Adrenal gland (tissue), 19 donors: ENCODE measurements at places on chromosomes 6 and 20. TPM values are rescaled to one million over a fixed set of nuclear protein-coding genes. Genes with fewer than 3 reads are reported as not detected.

DNA sequence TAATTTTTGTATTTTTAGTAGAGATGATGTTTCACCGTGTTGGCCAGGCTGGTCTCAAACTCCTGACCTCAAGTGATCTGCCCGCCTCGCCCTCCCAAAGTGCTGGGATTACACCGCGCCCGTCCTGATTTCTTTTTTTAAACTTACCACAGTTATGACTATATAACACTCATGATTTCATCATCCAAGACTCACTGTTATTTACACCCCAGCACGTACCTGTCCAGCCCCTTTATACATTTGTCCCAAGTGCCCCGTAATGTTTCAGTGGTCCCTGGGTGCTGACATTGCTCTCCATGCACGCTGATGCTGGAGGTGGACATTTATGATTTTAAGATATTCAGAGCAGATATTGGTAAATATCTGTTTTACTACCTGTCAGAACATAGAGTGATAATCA, 219.9 kb upstream of the GMDS start:
- H3K36me3 ChIP-seq: no peaks in the 10 kb centered on the region
- H3K27me3 ChIP-seq: no peaks in the 10 kb centered on the region
- no peaks in the 10 kb centered on the region for H3K4me1 ChIP-seq
- no peak overlapping the region for H3K4me3 ChIP-seq

GRCh38 chr20:32368925-32369324, 10.8 kb downstream of the ASXL1 start:
- H3K27me3 ChIP-seq: no peaks in the 10 kb centered on the region
- H3K27ac ChIP-seq: no peak overlapping the region
- peaks cover 51% of the 10 kb centered on the region for H3K4me1 ChIP-seq
- H3K36me3 ChIP-seq: no peaks in the 10 kb centered on the region

- no peaks in the 10 kb centered on the region for H3K36me3 ChIP-seq
- no peaks in the 10 kb centered on the region for H3K4me1 ChIP-seq
Observed at GRCh38 chr20:6506906-6507305, 260.6 kb upstream of the BMP2 start.

DNA sequence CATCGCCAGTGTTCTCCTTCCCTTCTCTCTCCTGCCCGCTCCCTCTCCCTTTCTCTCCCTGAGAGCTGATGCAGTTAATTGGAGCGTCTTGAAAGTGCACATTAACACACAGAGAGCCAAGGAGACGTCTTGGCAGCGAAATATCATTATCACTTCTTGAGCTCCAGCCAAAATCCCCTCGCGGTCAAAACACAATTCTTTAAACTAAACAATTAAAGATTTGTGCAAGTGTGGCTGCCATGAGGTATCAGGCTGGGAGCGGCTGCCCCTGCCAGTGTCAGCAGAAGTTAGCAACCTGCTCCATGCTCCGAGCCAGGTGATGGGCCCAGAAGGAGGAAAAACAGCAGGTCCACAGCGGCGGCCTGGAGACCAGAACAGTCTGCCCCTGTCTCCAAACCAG, 100.9 kb upstream of the FOXP4 start:
- H3K36me3 ChIP-seq: no peaks in the 10 kb centered on the region
- H3K4me3 ChIP-seq: no peak overlapping the region
- H3K27me3 ChIP-seq: peaks cover 13% of the 10 kb centered on the region
- H3K4me1 ChIP-seq: peaks cover 9% of the 10 kb centered on the region
- DNase-seq: no peak

DNA sequence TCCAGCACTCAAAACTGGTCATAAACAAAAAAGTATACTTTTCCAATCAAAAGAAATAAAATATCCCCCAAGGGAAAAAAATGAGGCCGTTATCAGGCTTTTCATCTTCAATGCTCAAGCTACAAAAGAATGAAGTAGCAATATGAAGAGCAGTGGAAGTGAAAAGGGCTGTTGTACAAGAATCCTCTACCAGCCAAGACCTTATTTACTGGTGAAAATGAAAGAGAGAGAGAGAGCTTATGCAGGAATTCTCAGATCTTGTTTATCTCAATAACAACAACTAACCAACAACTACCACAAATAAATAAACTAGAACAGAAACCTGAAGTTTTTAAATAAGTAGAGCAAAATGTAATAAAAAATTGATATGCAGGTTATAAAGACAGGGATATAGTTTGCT, 400.6 kb downstream of the HDGFL1 start:
- no peaks in the 10 kb centered on the region for H3K36me3 ChIP-seq
- H3K27ac ChIP-seq: no peak overlapping the region
- H3K27me3 ChIP-seq: no peaks in the 10 kb centered on the region
- no peak for DNase-seq

DNA sequence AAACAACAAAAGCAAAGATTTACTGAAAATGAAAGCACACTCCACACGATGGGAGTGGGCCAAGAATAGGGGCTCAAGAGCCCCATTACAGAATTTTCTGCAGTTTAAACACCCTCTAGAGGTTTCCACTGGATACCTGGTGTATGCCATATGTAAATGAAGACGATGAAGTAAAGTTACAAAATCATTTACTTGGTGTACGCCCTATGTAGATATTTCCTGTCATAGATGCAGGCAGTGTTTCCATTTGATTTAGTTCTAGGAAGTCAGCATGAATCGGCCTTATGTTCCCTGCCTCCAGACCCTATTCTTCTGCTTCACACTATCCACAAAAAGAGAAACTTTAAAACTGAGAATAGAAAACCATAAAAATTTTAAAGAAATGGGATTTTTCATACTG, 404.4 kb upstream of the GJE1 start:
- no peaks in the 10 kb centered on the region for H3K4me1 ChIP-seq
- no peaks in the 10 kb centered on the region for H3K27me3 ChIP-seq
- DNase-seq: no peak
- H3K4me3 ChIP-seq: no peak overlapping the region

DNA sequence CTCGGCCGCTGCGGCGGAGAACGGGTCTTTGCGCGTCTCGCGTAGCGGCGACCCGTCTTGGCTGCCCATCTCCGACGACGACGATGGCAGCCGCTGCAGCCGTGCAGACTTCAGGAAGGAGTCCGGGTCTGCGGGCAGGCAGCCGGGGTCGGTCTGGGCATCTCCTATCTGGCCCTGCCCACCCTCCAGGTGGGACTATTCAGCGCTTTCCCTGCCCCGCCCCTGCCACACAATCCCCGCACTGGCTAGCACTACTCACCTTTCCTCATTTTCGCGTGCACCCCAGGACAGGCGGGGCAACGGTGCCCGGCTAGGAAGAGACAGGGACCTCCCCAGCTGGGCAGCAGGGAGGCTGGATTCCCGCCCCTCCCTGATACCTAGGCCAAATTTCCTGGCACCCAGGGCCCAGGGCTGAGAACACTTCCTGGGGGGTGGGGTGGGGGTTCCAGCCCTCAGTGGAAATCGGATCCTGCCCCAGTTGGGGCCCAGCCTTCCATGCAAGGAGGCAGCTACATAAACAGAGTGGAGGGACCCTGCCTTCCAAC, 9.2 kb downstream of the GGT7 start:
- DNase-seq: no peak
- H3K36me3 ChIP-seq: no peaks in the 10 kb centered on the region

DNA sequence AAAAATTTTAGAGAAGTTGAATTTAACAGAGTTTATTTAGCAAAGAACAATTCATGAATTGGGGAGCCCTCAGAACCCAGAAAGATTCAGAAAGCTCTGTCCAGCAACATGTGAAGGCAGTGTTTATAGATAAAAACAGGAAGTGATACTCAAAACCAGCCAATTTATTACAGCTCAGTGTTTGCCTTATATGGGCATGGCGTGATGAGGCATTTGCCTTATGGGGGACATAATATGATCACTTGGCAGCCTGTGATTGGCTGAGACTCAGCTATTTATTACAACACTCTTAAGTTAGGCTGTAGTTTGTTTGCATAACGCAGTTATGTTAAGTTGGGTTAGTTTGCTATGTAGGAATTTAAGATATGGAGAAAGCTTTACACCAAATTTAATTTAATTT, 11.5 kb downstream of the HLA-DPA1 start:
- no peaks in the 10 kb centered on the region for H3K4me1 ChIP-seq
- no peak overlapping the region for H3K4me3 ChIP-seq
- H3K36me3 ChIP-seq: no peaks in the 10 kb centered on the region
- no peak overlapping the region for H3K27ac ChIP-seq
- no peak for DNase-seq

DNA sequence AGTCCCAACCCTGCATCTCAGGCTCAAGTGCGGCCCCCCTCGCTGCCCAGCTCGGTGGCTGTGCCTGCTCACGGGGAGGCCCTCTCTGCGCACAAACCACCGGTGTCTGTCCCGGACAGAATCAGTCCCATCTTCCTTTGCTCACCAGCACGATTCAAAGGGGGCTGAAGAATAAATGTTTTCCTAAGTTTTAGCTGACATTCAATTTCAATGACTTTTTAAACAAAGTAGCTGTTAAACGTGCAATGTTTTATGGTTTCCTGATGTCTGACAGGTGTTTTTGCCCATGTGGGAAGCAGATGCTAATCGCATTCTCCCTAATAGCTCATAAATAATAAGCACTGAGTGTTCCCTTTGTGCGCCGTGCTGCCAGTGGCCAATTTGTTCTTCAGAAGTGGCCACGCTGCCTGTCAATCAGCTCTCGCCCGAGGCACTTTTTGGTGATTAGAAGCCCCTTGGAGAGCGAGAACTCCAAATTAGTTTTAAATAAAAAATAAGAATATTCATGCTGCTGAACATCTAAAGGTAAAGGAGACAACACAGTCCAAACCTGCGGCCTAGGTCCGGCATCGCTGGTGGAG, 26.3 kb downstream of the BHLHE23 start:
- H3K36me3 ChIP-seq: no peaks in the 10 kb centered on the region
- peaks cover 61% of the 10 kb centered on the region for H3K27me3 ChIP-seq
- no peaks in the 10 kb centered on the region for H3K4me1 ChIP-seq
- DNase-seq: no peak
- no peak overlapping the region for H3K27ac ChIP-seq

DNA sequence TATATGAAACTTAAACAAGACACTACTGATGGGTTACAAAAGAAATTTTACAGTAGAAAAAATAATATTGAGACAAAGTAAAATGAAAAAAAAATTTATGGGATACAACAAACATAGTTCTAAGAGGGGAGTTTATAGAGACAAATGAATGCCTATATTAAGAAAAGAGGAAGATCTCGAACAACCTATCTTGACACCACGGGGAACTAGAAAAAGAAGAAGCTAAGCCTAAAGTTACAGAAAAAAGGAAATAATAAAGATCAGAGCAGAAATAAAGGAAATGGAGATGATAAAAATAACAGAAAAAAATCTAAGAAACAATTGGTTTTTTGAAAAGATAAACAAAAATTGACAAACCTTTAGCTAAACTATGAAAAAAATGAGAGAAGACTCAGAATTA, 9.1 kb upstream of the ECHDC1 start:
- H3K36me3 ChIP-seq: no peaks in the 10 kb centered on the region
- H3K4me3 ChIP-seq: no peak overlapping the region
- H3K4me1 ChIP-seq: no peaks in the 10 kb centered on the region
- H3K27me3 ChIP-seq: no peaks in the 10 kb centered on the region

DNA sequence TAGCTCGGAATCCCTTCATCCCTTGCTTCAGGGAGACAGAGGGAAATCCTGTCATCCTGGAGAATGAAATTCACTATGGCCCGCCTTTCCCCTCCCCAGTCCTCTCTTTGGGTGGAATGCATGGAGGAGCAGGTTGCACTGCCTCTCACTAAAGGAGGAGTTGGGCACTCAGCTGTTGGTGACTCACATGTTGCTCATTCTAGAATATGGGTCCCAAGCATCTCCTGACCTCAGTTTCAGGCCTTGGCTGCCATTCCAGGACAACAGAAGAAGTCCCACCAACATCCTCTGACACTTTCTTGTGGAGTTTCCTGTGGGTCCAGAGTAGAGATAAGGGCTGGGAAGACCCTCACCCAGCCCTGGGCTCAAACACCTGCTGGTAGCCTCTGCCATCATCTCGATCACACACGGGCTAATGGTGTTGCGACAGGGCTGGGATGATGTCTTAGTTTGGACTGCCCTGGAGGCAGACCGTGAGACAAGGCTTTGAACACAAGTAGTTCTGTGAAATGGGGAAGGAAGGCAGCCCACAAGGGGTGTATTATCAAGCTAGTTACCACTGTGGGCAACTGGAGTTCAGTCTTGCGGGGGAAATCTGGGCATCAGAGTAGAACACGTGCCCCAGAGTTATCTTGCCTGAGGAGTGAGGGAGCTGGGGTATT, 52.4 kb upstream of the RNF24 start:
- no peaks in the 10 kb centered on the region for H3K36me3 ChIP-seq
- H3K4me1 ChIP-seq: peaks cover 12% of the 10 kb centered on the region
- H3K4me3 ChIP-seq: no peak overlapping the region
- no peak for DNase-seq

DNA sequence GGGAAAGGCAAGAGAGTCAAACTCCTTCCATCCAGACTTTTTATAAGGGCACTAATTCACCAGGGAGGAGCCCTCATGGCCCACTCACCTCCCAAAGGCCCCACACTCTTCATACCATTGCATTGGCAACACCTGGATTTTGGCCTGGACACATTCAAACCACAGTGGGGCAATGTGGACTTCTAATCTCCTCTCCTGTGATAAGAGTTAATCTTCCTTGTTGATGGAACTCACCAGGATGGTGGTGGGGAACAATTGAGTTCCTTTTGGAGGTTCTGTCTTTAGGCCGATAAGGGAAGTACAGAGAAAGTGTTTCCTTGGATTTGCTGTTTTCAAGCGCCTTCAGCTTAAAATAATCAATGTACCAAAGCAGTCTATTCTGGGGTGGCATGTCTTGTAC, 268.7 kb downstream of the CD83 start:
- peaks cover 6% of the 10 kb centered on the region for H3K4me1 ChIP-seq
- no peak overlapping the region for H3K27ac ChIP-seq
- no peaks in the 10 kb centered on the region for H3K36me3 ChIP-seq
- no peaks in the 10 kb centered on the region for H3K27me3 ChIP-seq
- H3K4me3 ChIP-seq: no peak overlapping the region

Gene KIAA0408
- total RNA-seq: 1.8 TPM

Gene ETV7
- total RNA-seq: not detected

Gene LAMA2
- 105 TPM for total RNA-seq

Gene WFDC2
- total RNA-seq: not detected

Gene CCM2L
- total RNA-seq: 4.7 TPM

Gene PRL
- not detected for total RNA-seq
